ENCODE measurements at places on chromosomes 7 and 10.

- DNase-seq = no peak
Observed at GRCh38 chr10:49166484-49167400, 21.4 kb downstream of the TMEM273 start.

DNA sequence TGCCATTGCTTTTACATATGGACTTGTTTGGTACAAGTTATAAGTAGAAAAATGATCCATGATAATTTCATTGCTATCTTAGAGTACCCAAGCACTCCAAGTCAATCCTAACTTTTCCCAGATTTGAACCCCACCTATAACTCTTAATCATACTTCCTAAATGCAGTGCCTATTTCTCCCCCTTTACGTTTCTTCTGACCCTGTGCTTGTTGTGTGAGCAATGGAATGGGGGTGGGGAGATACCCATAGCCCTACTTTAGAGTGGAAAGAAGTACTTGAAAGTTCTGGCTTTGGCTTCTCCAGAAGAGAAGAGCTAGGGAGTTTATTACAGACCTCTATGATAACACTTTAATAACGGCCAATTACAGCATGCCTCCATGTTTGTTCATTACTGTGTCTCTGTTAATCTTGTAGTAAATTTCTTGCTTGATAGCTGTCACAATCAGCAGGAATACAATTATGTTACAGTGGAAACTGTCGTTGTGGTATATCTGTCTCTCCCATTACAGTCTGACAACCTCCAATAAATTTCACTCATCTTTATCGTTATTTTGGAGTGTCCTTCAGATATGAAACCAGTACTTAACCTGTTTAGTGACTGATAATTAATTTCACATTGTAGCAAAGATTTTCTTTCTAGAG, 34.0 kb downstream of the CNPY1 start:
- DNase-seq = no peak

DNA sequence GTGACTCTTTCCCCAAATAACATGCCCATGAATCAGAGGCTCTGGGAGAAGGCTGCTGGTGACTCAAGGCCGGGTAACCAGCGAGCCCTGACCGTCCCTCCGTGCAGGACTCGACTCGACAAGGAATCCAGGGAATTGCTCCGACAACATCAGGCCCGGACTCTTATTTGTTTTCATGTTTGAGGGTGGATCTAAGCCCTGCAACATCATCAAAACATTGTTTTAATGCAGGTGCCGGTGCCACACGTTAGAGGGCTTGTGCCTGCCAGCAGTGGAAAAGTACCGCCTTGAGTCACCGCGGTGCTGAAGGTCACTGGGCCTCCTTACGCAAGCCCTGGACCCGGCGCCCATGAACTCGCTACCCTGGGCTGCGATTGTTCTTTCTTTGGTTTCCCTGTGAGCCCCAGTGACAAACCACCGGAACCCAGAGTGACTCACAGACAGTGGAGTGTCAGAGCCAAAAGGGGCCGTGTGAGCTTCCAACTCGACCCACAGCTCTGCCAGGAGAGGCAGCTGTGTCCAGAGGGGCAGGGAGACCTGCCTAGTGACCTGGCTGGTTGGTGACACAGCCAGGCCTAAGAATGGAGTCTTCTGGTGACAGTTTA, 139.4 kb upstream of the SHH start:
- no peak for DNase-seq

DNA sequence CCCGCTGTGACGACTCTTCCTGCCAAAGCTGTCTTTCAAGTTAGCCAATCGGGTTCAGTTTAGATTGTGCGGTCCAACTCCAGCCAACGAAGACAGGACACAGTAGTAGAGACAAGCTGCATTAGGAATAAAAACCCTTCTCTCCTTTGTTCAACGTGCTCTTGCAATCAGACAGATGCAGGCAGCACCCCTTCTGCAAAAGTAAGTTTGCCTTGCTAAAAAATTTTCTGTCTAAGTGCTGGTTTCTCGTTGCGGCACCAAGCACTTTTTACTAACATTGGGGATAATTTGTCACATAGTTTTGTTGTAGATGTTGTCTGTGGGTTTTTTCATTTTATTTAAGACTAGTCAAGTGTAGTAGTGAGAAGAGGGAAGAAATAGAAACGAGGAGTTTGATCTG, 58.1 kb downstream of the MINPP1 start:
- no peak for DNase-seq

GRCh38 chr7:91140982-91141381, 123.3 kb upstream of the FZD1 start:
- DNase-seq = no peak

GRCh38 chr10:21194510-21194993, 297.4 kb upstream of the NEBL start:
- no peak for DNase-seq

- DNase-seq = no peak
Observed at GRCh38 chr7:11236680-11237079, 263.0 kb downstream of the PHF14 start.
